Stimulated activated CD4-positive, alpha-beta T cell treated with anti-CD3 and anti-CD28 coated beads, Interleukin-12 subunit alpha, Interleukin-12 subunit beta, amount 100 ng/mL, for 48 hours (primary cell): ENCODE measurements at places on chromosomes 6 and 20.

DNA sequence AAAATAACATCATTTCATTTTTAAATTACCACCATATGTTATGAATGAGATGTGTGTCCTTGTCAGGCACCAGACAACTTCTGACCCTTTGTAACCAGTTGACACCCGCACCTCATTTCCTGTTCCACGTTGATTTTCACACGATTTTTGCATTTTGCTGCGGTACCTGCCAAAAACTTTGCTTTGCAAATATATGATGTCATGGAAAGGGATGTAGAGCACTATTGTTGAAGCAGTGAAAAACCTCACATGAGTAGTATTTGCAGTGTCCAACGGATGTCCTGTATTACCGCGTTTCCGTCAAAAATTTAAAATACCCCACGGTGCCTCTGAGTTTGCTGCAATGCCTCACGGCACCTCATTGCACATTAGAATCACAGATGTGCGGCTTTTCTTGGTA is 115.6 kb downstream of the MTHFD1L start:
- DNase-seq: no peak

- DNase-seq: no peak
These were observed 127.0 kb upstream of the EDN1 start for GRCh38 chr6:12163149-12163548.

GRCh38 chr6:108961985-108962384 is 113.8 kb downstream of the ARMC2 start:
- DNase-seq: no peak

DNA sequence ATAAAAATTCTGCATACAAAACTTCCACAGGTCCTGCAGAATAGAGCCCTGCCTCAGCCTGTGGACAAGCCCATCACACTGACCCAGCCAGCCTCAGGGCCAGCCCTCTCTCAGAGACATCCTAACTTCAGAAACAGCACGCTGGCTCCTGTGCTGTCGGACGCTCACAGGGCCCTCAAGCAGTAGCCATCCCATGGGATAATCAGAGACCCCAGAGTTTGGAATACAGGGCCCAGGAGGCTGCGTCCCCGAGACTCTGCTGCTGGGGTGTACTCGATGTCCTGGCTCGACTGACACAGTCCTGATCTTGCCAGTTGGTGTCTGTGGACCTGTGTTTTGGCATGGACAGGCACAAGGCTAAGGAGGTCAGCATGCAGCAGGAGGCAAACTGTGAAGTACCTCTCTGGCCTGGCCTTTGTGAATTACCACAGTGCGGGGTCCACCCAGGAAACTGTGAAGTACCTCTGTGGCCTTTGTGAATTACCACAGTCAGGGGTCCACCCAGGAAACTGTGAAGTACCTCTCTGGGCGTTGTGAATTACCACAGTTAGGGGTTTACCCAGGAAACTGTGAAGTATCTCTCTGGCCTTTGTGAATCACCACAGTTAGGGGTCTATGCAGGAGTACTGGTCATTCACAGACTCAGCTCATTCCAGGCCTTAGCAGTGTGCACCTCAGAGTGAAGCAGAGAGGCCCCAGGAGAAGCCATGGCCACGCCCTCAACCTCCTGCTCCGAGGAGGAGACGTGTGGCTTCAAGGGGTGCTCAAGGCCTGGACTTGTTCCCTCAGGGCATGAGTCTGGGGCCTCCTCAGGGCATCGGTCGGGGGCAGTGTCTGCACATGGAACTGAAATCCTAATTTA is 212.4 kb downstream of the SYNDIG1 start:
- DNase-seq: no peak

DNA sequence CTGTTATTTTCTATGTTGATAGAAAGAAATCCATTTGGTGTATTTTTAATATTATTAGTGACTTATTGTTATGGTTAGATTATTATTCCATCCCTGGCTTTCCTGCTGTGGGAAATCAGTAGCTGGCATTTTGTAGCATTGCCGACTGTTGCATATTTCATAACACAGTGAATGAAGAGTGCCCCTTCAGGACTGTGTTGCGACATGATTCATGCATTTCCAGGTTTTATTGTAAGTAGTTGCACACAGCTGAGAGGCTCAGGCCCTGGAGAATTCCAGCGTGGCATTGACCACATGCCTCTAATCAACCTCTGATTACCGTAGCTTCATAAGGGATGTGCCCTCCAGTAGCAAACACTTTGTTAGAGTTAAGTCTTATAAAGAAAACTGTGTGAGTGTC is 263.9 kb downstream of the FARS2 start:
- no peak for DNase-seq
